ENCODE measurements at places on chromosomes 13 and 19. TPM values are rescaled to one million over a fixed set of nuclear protein-coding genes. Genes with fewer than 3 reads are reported as not detected.

DNA sequence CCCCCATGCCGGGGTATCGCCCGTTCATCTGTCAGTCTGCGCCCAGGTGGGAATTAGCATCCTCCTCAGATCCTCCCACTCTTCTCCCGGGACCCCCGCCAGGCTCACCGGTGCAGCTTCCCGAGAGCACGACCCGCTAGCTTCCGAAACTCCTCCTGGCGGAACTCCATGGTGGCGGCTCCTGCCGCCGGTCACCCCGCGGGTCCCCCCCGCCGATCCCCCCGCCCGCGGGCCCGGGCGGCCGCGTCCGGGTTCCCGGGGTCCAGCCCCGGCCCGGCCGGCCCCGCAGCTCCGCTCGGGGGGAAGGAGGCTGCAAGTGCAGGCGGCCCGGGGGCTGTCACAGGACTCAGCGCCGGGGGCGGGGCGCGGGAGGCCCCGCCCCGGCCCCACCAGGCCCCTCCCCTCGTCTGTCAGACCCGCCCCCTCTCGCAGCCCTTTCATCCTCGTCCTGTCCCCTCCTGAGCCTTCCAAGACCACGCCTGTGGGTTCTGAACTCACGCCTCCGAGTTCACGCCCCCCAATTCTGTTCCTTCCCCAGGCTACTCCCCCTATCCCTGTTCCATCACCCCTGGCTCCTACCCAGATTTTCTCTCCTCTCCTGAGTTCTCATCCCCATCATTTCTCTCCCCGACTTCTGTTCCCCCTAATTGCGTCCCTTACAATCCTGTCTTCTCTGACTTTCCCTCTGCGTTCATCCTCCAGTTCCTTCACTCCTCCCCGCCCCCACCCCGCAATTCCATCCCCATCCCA, at the start of gene SLC17A7:
Gene SLC17A7, minus strand, starts transcription at position 318 of the 750 bp plus-strand sequence. Its CDS starts 148 bp downstream, at position 170.
- no peak for DNase-seq

DNA sequence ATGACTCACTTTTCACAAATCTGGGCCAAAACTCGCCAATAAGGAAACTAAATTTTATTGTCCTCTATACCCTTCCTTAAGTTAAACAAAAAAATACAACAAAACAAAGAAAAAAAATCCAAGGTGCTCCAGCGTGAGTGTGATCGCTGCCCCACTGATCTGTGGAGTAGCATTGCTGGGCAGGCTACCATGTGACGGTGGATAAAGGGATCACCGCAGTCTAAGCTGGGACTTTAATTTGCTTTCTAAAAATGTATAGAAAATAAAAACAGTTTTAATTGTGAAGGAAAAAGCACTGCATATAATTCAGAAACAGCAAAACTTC, 92.9 kb downstream of the FLT1 start:
- no peak for DNase-seq

FCHO1 gene
- 1.5 TPM for total RNA-seq

MATK gene
- total RNA-seq = 1.2 TPM

SIGLECL1 gene
- total RNA-seq = not detected

- no peak for DNase-seq
Measured at GRCh38 chr13:112674412-112675365, 15.1 kb upstream of the ATP11A start.

SIGLEC10 gene
- 0.55 TPM for total RNA-seq

GRCh38 chr19:49094505-49095482, 9.5 kb downstream of the SNRNP70 start:
- DNase-seq = no peak

GRCh38 chr13:98409281-98409680, 167.6 kb downstream of the STK24 start:
- DNase-seq = no peak

NUP58 gene
- 56.0 TPM for total RNA-seq
